ENCODE measurements at places on chromosomes 16 and 17.

GRCh38 chr17:76562734-76563148 lies 22.9 kb downstream of the PRCD start:
- no peak overlapping the region for H3K4me3 ChIP-seq
- no peaks in the 10 kb centered on the region for H3K27me3 ChIP-seq
- no peak for DNase-seq
- 0 out of 2 replicates have a peak, but pooled peaks cover 1% of the 10 kb centered on the region for H3K4me1 ChIP-seq
- no peak overlapping the region for H3K27ac ChIP-seq

- DNase-seq: no peak
- no peak overlapping the region for H3K27ac ChIP-seq
- H3K4me3 ChIP-seq: no peak overlapping the region
- H3K27me3 ChIP-seq: no peaks in the 10 kb centered on the region
- H3K4me1 ChIP-seq: peaks cover 10% of the 10 kb centered on the region
- H3K36me3 ChIP-seq: peaks cover 24% of the 10 kb centered on the region
These were observed 1.0 kb upstream of the SIRT7 start for GRCh38 chr17:81918832-81919545.

- H3K36me3 ChIP-seq: no peaks in the 10 kb centered on the region
- no peak within 1 kb of the TSS for H3K27ac ChIP-seq
- peak; percentile 92 for DNase-seq
- 0 out of 2 replicates have a peak, but pooled peaks cover 2% of the 10 kb centered on the region for H3K4me1 ChIP-seq
These were observed at the start of gene FLYWCH2 for GRCh38 chr16:2882650-2883457. FLYWCH2 (plus strand) TSS chr16:2883215; CDS start chr16:2896450, 13,235 bp downstream.

DNA sequence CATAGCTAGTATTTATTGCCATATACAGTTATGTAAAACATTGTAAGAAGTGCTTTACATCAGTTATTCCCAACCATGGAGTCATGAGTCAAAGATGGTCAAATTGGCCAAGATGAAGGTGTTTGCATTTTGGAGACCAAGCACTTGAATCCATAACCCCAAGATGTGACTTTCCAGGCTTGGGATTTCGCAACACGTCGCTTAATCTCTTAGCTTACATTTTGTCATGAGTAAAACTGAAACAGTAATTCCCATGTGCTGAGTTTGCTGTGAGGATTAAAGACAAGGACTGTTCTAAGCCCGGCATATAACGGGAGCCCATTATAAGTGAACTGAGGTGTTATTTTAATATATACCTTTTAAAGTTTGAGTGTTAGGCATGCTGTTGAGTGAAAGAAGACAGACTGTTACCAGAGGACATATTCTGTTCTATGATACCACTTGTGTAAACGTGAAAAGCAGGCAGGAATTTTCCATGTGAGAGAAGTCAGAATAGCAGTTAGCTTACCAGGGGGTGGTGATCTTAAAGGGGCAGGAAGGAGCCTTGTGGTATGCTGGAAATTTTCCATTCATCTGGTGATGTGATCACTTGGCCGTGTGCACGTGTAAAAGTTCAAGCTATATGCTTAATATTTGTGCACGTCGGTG lies 484.9 kb downstream of the WWOX start:
- H3K27ac ChIP-seq: no peak overlapping the region
- no peak overlapping the region for H3K4me3 ChIP-seq
- H3K27me3 ChIP-seq: no peaks in the 10 kb centered on the region
- DNase-seq: no peak
- 0 out of 2 replicates have a peak, but pooled peaks cover 1% of the 10 kb centered on the region for H3K4me1 ChIP-seq
- H3K36me3 ChIP-seq: no peaks in the 10 kb centered on the region

DNA sequence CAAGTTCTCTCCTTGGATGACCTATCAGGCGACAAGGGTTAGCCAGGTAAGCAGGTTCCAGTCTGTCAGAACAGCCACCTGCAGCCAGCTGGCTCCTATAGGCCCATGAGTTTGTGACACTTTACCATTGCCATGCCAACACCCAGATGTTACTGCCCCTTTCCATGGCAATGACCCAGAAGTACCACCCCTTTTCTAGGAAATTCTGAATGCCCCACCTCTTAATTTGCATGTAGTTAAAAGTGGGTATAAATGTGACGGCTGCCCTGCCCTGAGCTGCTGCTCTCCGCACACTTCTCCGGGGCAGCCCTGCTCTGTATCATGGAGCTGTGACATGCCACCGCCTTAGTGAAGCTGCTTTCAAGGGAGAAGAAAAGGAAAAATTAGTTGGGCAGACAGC lies 10.0 kb upstream of the SECTM1 start:
- H3K4me3 ChIP-seq: no peak overlapping the region
- no peaks in the 10 kb centered on the region for H3K27me3 ChIP-seq
- H3K27ac ChIP-seq: no peak overlapping the region
- H3K36me3 ChIP-seq: no peaks in the 10 kb centered on the region
- no peak for DNase-seq

DNA sequence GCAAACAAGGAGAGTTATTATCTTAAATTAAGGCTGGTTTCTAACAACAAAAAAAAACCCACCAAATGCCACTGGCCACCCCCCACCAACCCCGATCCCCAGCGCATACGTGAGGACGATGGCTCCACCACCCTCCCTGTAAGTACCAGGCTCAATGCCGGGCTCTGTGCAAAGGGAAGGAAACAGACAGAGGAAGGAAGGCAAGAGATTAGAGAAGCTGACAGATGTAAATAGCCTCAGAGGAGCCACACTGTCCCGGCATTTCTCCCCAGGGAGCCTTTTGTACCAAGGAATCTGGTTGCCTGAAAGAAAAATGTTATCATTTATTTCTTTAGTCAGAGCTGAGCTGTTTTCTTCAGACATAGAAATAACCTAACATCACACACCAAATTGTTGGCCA lies 13.1 kb downstream of the SOST start:
- H3K4me3 ChIP-seq: no peak overlapping the region
- DNase-seq: no peak
- no peaks in the 10 kb centered on the region for H3K36me3 ChIP-seq
- H3K27me3 ChIP-seq: no peaks in the 10 kb centered on the region

DNA sequence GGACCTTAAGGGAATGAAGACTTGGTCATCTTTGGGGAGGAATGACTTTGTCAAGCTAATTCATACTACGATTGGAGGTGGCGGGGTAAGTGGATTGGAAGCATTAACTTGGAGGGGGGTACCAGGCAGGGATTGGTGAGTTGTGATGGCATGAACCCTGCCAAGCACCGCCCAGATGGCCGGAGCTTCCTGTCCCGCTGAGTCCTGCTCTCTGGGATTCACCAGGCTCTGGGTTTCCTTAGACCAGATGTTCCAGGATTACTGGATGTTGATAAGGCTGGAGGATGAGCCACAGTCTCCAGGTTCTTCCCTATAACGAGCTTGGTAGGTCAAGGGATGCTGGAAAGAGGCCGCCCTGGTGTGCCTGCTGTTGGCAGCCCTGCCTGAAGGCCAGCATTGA lies 154.9 kb downstream of the SDK2 start:
- H3K27me3 ChIP-seq: no peaks in the 10 kb centered on the region
- H3K36me3 ChIP-seq: no peaks in the 10 kb centered on the region
- peaks cover 3% of the 10 kb centered on the region for H3K4me1 ChIP-seq
- H3K27ac ChIP-seq: no peak overlapping the region
- no peak overlapping the region for H3K4me3 ChIP-seq

GRCh38 chr16:80051040-80051439 lies 450.5 kb upstream of the MAF start:
- no peak overlapping the region for H3K27ac ChIP-seq
- H3K4me3 ChIP-seq: no peak overlapping the region
- no peaks in the 10 kb centered on the region for H3K4me1 ChIP-seq

DNA sequence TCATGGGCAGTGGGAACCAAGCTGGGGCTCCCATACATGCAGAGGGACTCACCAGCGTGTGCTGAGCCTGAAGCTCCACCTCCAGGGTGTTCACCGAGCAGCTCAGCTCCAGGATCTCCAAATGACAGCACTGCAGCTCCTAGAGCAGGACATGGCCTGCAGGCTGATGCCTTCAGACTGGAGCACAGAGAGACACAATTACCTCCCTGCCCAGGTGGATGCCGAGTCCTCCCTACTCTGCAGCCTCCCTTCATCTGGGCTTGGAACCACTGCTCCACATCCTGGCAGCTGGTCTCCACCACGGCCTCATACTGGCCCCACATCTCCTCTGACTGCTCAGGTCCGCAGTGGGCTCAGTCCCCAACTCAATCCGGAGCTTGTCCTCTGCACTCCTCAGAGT lies 8.2 kb upstream of the KRT38 start:
- no peak overlapping the region for H3K4me3 ChIP-seq
- H3K27me3 ChIP-seq: no peaks in the 10 kb centered on the region

DNA sequence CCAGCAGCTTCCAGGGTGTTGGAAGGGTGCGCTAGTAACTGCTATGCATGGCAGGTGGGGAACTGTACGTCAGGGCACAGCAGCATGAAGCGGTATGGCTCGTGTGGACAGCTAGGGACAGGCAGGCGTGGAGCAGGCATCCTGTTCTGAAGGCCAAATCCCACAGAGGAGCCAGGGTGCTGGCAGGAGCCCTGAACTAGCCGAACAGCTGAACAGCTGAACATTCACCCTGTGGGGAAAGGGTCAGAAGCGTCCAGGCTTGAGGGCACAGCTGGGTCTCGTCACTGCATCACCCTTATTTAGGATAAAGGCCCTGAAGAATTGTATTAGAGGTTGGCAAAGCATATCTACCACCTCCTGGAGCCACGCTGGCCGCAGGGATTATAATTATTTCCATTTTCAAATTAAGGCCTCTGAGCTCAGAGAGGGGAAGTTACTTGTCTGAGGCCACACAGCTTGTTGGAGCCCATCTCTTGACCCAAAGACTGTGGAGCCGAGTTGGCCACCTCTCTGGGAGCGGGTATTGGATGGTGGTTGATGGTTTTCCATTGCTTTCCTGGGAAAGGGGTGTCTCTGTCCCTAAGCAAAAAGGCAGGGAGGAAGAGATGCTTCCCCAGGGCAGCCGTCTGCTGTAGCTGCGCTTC lies 3.3 kb upstream of the STH start:
- no peak overlapping the region for H3K4me3 ChIP-seq
- H3K27me3 ChIP-seq: no peaks in the 10 kb centered on the region
- 0 out of 2 replicates have a peak, but pooled peaks cover 1% of the 10 kb centered on the region for H3K4me1 ChIP-seq
- no peak overlapping the region for H3K27ac ChIP-seq

- peak overlapping the region; percentile 85 for H3K4me3 ChIP-seq
- H3K36me3 ChIP-seq: no peaks in the 10 kb centered on the region
- no peaks in the 10 kb centered on the region for H3K27me3 ChIP-seq
- no peak overlapping the region for H3K27ac ChIP-seq
- no peak for DNase-seq
These were observed 1.7 kb downstream of the KANSL1 start for GRCh38 chr17:46191322-46192188.

DNA sequence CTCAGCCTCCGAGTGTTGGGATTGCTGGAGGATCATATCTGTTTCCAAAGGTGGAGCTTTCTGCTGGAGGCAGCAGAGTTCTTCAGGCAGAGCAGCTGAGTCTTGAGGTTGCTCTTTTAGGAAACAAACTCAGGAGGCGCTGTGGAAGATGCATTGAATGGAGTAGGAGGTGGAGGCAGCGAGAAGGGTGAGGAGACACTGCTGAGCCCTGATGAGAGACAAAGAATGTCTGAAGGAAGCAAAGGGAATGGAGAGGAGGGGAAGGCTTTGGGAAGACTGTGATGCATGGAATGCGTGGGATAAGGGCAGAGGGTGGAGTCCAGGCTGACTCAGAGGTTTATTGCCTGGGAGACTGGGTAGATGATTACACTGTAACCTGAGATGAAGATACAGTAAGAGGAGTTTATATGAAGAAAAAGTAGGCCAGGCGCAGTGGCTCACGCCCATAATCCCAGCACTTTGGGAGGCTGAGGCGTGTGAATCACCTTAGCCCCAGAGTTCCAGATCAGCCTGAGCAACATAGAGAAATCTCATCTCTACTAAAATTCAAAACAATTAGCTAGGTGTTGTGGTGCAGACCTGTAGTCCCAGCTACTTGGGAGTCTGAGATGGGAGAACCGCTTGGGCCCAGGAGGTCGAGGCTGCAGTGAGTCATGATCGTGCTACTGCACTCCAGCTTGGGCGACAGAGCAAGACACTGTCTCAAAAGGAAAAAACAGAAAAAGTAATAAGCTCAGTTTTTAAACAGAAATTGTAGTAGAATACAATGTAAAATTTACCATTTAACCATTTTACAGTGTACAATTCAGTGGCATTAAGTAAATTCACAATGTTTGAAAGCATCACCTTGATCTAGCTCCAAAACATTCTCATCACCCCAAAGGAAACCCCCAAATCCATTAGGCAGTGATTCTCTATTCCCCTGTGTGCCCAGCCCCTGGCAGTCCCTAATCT lies 17.8 kb upstream of the TMEM219 start:
- no peaks in the 10 kb centered on the region for H3K4me1 ChIP-seq
- H3K4me3 ChIP-seq: no peak overlapping the region
- H3K27ac ChIP-seq: no peak overlapping the region
- no peaks in the 10 kb centered on the region for H3K36me3 ChIP-seq
- DNase-seq: peak; percentile 47

DNA sequence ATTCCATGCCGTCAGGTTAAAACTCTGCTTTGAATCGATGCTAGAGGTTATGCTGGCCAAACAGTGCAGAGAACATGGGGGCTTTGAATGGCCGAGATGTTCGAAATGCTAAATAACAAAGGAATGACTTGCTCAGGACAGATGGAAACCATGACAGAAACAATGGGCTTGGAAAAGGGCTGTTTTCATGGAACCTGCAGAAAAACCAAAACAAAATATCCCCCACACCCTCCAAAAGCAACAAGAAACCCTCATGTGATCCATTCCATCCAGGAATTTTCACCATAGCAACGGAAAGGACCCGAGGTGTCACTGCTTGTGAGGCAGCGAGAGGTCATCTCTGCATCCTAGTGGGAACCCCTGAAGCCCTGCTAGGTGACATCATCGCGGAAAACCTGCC lies 25.5 kb downstream of the GPRC5B start:
- no peaks in the 10 kb centered on the region for H3K27me3 ChIP-seq
- H3K36me3 ChIP-seq: peaks cover 7% of the 10 kb centered on the region
- DNase-seq: no peak
- peaks cover 15% of the 10 kb centered on the region for H3K4me1 ChIP-seq
- H3K4me3 ChIP-seq: no peak overlapping the region
- H3K27ac ChIP-seq: no peak overlapping the region

DNA sequence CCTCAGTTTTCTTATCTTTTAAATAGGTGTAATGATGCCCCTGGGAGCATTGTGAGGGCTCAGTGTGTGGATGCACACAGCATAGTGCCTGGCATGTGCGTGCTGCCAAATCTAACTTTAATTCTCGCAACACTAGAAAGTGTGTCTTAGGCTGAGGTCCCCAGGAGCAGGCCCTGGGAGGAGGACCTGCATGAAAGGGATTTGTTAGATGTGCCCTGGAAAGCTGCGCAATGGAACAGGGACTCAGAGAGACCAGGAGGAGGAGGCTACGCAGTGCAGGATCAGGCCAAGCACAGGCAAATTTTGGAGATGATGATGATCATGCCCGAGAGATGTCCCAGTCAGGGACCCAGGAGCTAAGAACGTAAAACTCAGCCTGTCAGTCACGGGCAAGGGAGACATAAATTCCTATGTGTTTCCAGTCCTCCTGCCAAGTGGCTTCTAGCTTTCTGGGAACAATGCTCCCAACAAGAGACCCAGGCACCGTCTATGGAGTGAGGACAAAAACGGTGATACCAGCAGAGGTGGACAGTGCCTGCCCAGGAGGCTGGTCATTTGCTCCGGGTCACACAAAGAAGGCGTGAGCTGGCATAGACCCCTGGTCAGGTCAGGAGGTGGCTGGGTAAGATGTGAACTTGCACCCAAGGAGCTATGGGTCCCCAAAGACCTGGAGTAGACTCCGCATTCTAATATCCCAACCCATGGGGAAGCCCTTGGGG lies 352.2 kb upstream of the TNRC6C start:
- H3K36me3 ChIP-seq: no peaks in the 10 kb centered on the region
- no peaks in the 10 kb centered on the region for H3K27me3 ChIP-seq
- no peak overlapping the region for H3K4me3 ChIP-seq

GRCh38 chr17:75273977-75274708 lies 3.1 kb upstream of the MIF4GD start:
- H3K27me3 ChIP-seq: no peaks in the 10 kb centered on the region
- no peak for DNase-seq
- H3K4me1 ChIP-seq: peaks cover 4% of the 10 kb centered on the region
